ENCODE measurements at places on chromosomes 7 and 10.
A peak's percentile ranks its signal among the peaks of the same experiment; 100 is the strongest.

- H3K4me3 ChIP-seq: no peak overlapping the region
- H3K27me3 ChIP-seq: peaks cover 27% of the 10 kb centered on the region
Measured at GRCh38 chr7:156438011-156438410, 202.6 kb upstream of the RNF32 start.

- DNase-seq: no peak
- H3K27me3 ChIP-seq: no peaks in the 10 kb centered on the region
- H3K27ac ChIP-seq: no peak overlapping the region
- no peak overlapping the region for H3K4me3 ChIP-seq
- no peaks in the 10 kb centered on the region for H3K36me3 ChIP-seq
Measured at GRCh38 chr7:1103009-1103788, 15.3 kb downstream of the GPER1 start.

GRCh38 chr10:4459531-4459930 is 366.5 kb upstream of the AKR1E2 start:
- no peak for DNase-seq
- H3K4me1 ChIP-seq: no peaks in the 10 kb centered on the region
- H3K27ac ChIP-seq: no peak overlapping the region
- no peaks in the 10 kb centered on the region for H3K36me3 ChIP-seq

GRCh38 chr10:49369216-49370162 is 26.4 kb downstream of the DRGX start:
- no peaks in the 10 kb centered on the region for H3K4me1 ChIP-seq
- no peaks in the 10 kb centered on the region for H3K27me3 ChIP-seq
- no peak overlapping the region for H3K4me3 ChIP-seq
- no peak overlapping the region for H3K27ac ChIP-seq
- DNase-seq: no peak

GRCh38 chr7:19368491-19368925 is 223.3 kb upstream of the FERD3L start:
- no peaks in the 10 kb centered on the region for H3K4me1 ChIP-seq
- H3K27me3 ChIP-seq: peaks cover 5% of the 10 kb centered on the region
- H3K4me3 ChIP-seq: no peak overlapping the region
- no peak overlapping the region for H3K27ac ChIP-seq
- DNase-seq: peak; percentile 5

DNA sequence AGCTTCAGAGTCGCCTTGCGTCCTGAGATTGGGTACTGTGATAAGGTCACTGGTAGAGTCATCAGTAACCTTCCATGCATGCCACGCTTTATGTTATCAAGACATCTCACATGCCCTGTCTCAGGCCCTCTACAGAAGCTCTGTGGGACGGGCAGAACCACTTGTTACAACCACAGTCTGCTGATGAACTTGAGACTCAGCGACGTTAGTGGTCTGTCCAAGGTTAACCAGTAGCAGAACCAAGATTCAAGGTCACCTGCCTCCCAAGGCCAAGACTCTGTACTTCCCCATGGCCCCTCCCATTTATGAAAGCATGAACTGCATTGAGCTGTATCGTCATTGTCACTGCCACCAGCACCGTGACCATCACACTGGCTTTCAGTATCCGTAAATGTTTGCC is 15.0 kb downstream of the IQCE start:
- H3K4me1 ChIP-seq: no peaks in the 10 kb centered on the region
- DNase-seq: no peak
- H3K36me3 ChIP-seq: no peaks in the 10 kb centered on the region

All from SJCRH30 (cell line).